Vagina (tissue), 2 donors: ENCODE measurements at places on chromosomes 5 and 9. TPM values are rescaled to one million over a fixed set of nuclear protein-coding genes. Genes with fewer than 3 reads are reported as not detected.

DNA sequence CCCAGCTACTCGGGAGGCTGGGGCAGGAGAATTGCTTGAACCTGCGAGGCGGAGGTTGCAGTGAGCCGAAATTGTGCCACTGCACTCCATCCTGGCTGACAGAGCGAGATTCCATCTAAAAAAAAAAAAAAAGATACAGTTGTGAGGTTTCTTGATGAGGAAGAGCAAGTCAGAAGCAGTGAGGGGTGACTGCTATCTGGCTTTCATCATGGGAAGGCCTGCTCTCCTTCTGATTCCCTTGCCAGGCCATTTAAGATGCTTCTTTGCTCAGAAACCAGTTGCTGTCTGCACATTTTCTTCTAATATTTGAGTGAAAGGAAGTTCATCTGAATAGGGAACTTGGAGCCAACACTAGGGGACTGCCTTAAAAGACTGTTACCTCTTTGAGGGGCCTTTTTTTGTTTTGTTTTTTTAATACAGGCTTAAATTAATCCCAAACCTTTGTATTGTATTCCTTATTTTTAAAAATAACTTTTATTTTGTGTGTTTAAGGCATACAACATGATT, 201.9 kb downstream of the ARHGAP26 start:
- no peak overlapping the region for H3K4me3 ChIP-seq
- no peak overlapping the region for H3K27ac ChIP-seq
- DNase-seq = no peak
- no peaks in the 10 kb centered on the region for H3K36me3 ChIP-seq
- H3K27me3 ChIP-seq = no peaks in the 10 kb centered on the region

DNA sequence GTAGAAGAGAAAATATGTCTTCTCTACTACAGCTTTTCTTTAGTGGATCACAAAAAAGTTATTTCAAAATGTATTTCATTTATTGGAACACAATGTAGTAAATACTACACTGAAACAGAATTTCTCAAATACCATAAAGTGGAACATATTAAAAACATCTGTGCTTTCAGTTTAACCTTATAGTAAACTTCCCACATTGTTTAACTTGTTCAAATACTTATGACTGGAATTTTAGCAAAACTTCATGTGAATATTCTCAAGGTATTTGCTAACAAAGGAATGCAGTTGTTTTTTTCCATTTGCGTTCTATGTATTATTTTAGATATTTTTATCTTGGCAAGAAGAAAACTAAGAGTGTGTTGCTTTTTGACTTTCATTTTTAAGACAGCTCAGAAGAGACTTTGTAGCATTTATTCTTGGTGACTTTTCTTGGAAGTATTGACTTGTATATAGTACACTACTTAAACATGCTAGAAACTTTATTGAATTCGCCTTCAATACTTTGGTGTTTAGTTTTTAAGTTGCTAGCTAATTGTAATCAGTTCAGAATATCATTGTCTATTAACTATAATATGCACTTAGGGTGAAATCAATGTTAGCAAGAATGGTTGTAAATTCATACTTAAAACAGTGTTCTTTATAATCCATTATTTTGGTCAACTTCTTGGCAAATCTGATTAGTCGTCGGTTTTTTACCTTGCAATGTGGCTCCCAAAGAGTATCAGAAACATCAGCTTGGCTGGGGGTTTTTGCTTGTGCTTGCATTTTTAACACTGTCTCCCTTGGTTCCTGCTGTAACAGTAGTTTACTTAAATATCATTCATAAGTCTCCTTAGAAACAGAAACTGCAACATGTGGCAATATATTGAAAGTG, 5.0 kb upstream of the RHOBTB3 start:
- H3K36me3 ChIP-seq = no peaks in the 10 kb centered on the region
- H3K27ac ChIP-seq = no peak overlapping the region
- H3K4me1 ChIP-seq = peaks cover 17% of the 10 kb centered on the region

- no peak for DNase-seq
- no peak overlapping the region for H3K27ac ChIP-seq
- H3K36me3 ChIP-seq = no peaks in the 10 kb centered on the region
- H3K4me1 ChIP-seq = no peaks in the 10 kb centered on the region
- no peak overlapping the region for H3K4me3 ChIP-seq
Measured at GRCh38 chr9:103364753-103365152, 369.6 kb downstream of the CYLC2 start.

- H3K27me3 ChIP-seq = no peaks in the 10 kb centered on the region
- no peak overlapping the region for H3K4me3 ChIP-seq
- no peak for DNase-seq
- H3K36me3 ChIP-seq = no peaks in the 10 kb centered on the region
- no peak overlapping the region for H3K27ac ChIP-seq
- H3K4me1 ChIP-seq = no peaks in the 10 kb centered on the region
Measured at GRCh38 chr5:163772241-163772640, 266.8 kb downstream of the MAT2B start.

BSPRY gene
- 3.9 TPM for total RNA-seq

- H3K27me3 ChIP-seq = no peaks in the 10 kb centered on the region
- H3K36me3 ChIP-seq = no peaks in the 10 kb centered on the region
- H3K4me1 ChIP-seq = no peaks in the 10 kb centered on the region
- no peak for DNase-seq
- no peak overlapping the region for H3K27ac ChIP-seq
Measured at GRCh38 chr9:21864505-21864904, 62.1 kb downstream of the MTAP start.

DNA sequence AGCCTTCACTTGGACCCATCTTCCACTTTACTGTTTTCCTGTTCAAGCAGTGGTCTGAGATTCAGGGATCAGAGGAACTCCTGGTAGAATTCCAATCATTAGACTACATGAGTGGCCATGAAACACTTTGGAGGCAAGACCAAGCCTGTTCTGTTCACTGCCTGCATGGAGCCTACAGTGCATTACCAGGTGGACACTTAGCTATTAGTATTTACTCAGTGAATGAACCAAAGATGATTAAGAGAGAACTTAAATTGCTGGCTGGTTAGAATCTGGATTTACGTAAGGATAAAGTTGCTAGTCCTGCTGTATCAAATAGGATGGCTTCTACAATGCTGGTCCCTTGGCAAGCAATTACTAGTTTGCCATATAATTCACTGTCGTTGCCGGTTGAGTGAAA, 245.5 kb downstream of the ARRDC3 start:
- H3K4me1 ChIP-seq = peaks cover 8% of the 10 kb centered on the region
- H3K4me3 ChIP-seq = no peak overlapping the region
- H3K27me3 ChIP-seq = no peaks in the 10 kb centered on the region
- no peak for DNase-seq
- no peak overlapping the region for H3K27ac ChIP-seq

DNA sequence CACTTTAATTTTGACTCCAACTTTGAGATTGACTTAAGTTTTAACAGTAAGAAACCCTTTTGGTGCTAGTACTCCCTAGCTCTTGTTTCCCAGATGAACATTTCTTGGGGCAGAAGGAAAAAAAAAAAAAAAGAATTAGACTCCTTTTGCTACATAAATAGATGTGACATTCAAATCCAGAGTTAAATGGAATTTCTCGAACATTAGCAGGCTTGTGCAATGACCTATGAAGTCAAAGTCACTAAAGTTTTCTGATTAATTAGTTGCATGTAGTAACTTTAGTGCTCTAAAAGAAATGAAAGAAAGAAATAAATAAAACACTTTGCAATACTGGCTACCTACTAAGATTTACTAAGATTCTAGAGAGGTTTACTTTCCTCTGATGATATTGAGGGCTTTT, 106.8 kb downstream of the TMEM174 start:
- H3K4me3 ChIP-seq = no peak overlapping the region
- no peaks in the 10 kb centered on the region for H3K27me3 ChIP-seq
- no peak overlapping the region for H3K27ac ChIP-seq
- H3K36me3 ChIP-seq = no peaks in the 10 kb centered on the region

- H3K27me3 ChIP-seq = no peaks in the 10 kb centered on the region
- H3K36me3 ChIP-seq = no peaks in the 10 kb centered on the region
- no peak overlapping the region for H3K27ac ChIP-seq
Measured at GRCh38 chr5:156826150-156826549, 23.9 kb upstream of the PPP1R2B start.

DNA sequence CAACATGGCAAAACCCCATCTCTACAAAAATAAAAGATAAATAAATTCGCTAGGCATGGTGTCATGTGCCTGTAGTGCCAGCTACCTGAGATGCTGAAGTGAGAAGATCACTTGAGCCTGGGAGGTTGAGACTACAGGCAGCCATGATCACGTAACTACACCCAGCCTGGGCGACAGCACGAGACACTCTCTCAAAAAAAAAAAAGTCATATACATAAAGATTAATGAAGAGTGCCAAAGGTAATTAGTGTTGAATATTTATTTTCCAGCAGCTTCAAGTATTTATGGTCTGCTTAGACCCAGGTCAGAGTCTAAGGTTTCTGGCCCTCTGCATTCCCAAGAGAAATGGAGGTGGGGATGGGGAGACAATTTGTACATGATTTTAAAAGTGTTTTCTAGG, 167.7 kb downstream of the CD180 start:
- no peak overlapping the region for H3K4me3 ChIP-seq
- H3K27me3 ChIP-seq = no peaks in the 10 kb centered on the region
- H3K4me1 ChIP-seq = peaks cover 28% of the 10 kb centered on the region
- H3K36me3 ChIP-seq = no peaks in the 10 kb centered on the region
- no peak for DNase-seq

- H3K4me3 ChIP-seq = no peak overlapping the region
- H3K36me3 ChIP-seq = no peaks in the 10 kb centered on the region
- H3K27ac ChIP-seq = peak overlapping the region; percentile 30
- DNase-seq = no peak
Measured at GRCh38 chr5:139458580-139459407, 3.7 kb downstream of the ECSCR start.

ERBIN gene
- total RNA-seq = 52.3 TPM

GRCh38 chr5:180084638-180085561, 13.3 kb upstream of the RNF130 start:
- H3K27me3 ChIP-seq = no peaks in the 10 kb centered on the region
- H3K4me1 ChIP-seq = no peaks in the 10 kb centered on the region
- no peak overlapping the region for H3K27ac ChIP-seq
- no peak overlapping the region for H3K4me3 ChIP-seq
- no peaks in the 10 kb centered on the region for H3K36me3 ChIP-seq

DNA sequence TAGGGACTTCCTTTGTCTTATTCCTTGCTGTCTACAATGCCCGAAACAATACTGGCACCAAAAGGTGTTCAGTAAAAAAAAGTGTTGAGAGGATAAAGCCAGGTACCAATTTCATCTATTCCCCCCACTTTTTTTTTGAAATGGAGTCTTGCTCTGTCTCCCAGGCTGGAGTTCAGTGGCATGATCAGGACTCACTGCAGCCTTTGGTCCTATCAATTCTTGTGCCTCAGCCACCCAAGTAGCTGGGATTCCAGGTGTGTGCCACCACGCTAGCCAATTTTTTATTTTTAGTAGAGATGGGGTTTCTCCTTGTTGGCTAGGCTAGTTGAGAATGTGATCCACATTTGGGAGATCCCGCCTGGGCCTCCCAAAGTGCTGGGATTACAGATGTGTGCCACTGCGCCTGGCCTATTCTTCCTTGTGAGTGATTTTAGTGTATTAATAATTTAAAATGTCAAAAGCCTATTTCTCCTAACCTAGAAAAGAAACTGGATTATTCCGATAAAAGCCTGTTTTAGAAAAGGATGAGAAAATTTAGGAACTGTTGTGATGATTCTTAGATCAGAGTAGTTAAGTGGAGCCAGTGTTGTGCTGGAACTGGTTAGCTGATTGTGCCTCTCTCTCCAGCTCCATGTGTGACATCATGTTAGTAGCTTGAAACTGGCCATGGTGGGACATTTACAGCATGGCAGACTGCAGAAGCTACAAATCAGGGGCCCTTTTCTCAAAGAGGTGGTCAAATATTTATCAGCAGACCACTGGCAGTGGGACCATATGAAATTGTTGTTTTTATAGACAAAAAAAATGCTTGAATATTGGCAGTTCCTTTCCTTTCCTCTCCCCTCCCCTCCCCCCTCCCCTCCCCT, 14.3 kb downstream of the CDC42SE2 start:
- H3K36me3 ChIP-seq = no peaks in the 10 kb centered on the region
- DNase-seq = no peak
- peaks cover 36% of the 10 kb centered on the region for H3K4me1 ChIP-seq
- H3K27ac ChIP-seq = no peak overlapping the region
- no peaks in the 10 kb centered on the region for H3K27me3 ChIP-seq
- H3K4me3 ChIP-seq = no peak overlapping the region

COL5A1 gene
- 36.6 TPM for total RNA-seq

SH3TC2 gene
- 2.0 TPM for total RNA-seq

ADCY2 gene
- 18.4 TPM for total RNA-seq

DNA sequence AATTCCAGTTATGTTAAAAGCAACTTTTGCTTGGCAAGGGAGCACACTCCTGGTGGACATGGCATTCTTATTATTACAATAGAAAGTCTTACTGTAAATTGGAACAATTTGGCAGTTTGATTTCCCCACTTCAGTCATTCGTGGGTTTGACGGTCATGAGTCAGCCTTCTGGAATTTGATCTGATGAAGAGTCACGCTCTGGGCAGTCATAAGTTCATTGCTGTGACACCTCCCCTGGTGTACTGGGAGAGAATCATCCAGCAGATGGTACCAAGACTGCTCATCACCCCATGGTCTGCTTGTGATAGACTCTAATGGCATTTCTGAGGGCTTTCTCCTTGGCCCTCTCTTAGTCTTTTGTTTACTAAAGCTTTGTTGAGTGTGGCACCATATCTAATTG, 53.8 kb downstream of the GLRA1 start:
- no peak overlapping the region for H3K27ac ChIP-seq
- H3K4me3 ChIP-seq = no peak overlapping the region
- H3K36me3 ChIP-seq = no peaks in the 10 kb centered on the region

GRCh38 chr5:18807256-18808149, 1173.2 kb downstream of the TAF11L14 start:
- H3K36me3 ChIP-seq = no peaks in the 10 kb centered on the region
- H3K27ac ChIP-seq = no peak overlapping the region
- no peak for DNase-seq
- H3K4me1 ChIP-seq = no peaks in the 10 kb centered on the region
- no peak overlapping the region for H3K4me3 ChIP-seq

- no peak overlapping the region for H3K4me3 ChIP-seq
- no peaks in the 10 kb centered on the region for H3K36me3 ChIP-seq
- no peaks in the 10 kb centered on the region for H3K4me1 ChIP-seq
- no peak overlapping the region for H3K27ac ChIP-seq
Measured at GRCh38 chr9:134103391-134103998, 32.4 kb upstream of the WDR5 start.

CYFIP2 gene
- 27.7 TPM for total RNA-seq

ZNF462 gene
- 28.5 TPM for total RNA-seq

CDKN2B gene
- total RNA-seq = 67.0 TPM

DNA sequence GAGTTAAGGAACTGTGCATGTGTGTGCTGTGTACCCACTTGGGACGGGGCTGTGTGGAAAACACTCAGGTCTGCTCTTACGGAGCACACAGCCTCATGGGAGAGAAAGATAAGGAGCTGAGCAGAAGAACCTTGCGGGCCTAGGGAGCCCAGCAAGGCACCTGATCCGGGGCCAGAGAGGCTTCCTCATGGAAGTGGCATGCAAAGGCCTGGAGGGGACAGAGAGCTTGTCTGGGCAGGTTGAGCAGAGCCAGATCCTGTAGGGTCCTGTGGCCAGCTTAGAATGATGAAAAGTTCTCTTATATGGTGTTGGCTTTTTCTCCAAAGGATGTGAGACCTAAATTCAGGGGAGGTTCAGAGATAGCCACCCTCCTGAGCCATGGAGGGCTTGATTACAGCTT, 45.2 kb downstream of the NEK6 start:
- no peaks in the 10 kb centered on the region for H3K27me3 ChIP-seq
- no peaks in the 10 kb centered on the region for H3K36me3 ChIP-seq
- no peak for DNase-seq
- no peak overlapping the region for H3K27ac ChIP-seq

SLC1A3 gene
- 18.9 TPM for total RNA-seq
